ENCODE measurements at places on chromosomes 7 and 10.

DNA sequence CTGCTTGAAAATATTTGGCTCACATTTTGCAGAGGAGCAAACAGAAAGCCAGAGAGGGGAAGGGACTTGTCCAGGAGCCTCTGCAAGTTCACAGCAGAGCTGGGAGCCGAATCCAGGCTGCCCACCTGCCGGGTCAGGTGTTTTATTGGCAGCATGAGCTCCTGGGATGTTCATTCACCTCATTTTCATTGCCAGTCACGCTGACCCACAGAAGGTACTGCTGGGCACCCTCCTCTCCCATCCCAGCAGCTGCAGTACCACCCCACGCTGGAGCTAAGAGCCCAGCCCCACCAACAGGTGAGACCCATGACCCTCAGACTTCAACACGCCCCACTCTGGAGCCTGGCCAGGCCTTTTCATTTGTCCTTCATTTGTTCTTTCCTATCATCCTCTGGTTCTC is 102.7 kb downstream of the GRID1 start:
- no peak for DNase-seq

- DNase-seq, result no peak
Observed at GRCh38 chr10:104321725-104322415, 16.4 kb downstream of the ITPRIP start.

DNA sequence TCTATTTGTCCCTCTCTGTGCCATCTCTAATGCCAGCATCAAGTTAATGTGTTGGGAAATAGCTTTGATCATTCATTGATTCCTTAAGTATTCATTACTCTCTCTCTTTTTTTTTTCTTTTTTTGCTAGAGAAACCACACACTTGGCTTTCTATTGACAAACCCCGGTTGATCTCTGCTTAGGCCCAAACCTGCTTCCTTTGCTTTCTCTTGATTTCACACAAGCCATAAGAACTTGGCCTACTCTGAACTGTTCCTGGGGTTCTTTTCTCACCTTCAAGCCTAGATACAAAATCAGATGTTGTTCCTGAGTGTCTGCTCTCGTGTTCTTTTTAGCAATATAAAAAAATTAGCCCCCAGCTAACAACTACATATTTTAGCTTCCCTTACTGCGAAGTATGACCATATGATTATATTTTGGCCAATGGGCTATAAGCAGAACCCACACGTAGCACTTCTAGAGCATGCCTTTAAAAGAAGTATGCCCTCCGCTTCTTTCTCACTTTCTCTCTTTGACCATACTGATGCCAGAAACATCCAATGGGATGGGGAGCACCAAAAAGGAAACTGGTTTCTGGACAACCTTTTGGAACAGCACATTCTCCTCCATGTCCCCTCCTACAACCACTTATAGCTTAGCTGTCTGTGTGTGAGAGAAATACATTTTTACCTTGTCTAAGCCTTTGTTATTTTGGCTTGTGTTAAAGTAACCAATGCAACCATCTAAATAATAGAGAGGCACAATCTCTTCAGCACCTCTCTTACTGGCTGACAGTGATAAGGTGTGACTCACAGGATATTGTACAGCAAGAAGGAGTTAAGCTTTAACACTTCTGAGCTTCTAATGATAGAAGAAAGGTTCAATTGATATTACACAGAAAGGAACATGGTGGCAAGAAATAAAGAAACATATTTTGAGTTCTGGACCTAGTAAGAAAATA is 96.6 kb upstream of the LRRN3 start:
- no peak for DNase-seq

DNA sequence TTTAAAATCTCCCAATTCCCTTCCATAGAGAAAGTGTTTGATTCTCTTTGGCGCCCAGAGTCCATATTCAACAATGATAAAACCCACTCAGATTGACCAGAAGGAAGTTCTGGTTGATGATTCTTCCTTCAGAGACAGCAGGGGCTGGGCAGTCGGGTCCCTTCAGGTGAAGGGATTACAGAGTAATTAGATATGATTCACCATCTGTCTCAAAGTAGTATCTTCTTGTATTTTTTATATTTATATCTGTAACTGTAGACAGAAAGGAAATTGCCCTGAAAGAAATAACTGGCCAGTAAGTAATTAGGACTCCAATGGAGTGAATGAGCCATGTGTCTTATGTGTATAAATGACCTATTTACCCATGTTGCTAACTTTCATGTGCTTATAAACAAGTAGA is 156.0 kb downstream of the PLCE1 start:
- no peak for DNase-seq

DNA sequence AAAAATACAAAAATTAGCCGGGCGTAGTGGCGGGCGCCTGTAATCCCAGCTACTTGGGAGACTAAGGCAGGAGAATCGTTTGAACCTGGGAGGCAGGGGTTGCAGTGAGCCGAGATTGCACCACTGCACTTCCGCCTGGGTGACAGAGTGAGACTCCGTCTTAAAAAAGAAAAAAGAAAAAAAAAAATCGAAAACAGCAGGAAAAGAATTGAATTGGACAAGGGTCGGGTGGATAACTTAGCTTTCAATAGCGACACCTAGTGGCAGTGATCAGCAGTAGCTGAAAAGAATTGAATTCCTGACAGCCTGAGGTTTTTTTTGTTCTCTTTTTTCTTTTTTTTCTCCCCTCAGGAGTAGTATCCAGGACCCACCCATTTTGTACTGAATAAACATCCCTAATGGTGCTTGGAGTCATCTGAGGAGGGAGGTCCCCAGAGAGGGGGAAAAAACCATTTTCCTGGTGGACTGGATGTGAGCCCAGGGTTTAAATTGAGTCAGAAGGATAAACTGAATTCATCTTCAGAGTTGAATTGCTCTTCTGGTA is 55.1 kb downstream of the CYCS start:
- no peak for DNase-seq

DNA sequence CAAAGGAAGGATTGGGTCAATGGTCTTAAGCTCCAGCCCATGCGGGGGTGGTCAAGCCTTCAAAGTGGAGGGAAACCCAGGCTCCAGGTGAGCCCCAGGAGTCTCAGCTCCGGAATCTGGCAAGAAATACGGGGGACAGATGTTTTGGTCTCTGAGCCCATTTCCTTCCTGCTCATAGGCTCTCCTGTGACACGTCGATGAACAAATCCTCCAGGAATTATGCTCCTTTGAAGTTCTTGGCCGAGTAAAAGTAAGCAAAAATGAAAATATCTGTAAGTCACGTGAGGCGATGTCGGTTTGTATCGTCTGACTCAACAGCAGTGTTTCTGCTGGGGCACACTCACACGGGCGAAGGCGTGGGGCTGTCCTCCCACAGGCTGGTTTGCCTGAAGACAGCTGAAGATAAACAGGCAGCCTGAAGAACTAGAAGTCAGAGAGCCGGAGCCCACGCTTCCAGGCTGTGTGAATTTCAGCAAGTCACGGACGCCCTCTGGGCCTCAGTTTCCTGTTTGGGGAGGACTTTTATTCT is 52.6 kb upstream of the SMNDC1 start:
- peak; percentile 24 for DNase-seq

GRCh38 chr7:134605978-134606923 is 40.4 kb upstream of the BPGM start:
- DNase-seq, result peak; percentile 25

DNA sequence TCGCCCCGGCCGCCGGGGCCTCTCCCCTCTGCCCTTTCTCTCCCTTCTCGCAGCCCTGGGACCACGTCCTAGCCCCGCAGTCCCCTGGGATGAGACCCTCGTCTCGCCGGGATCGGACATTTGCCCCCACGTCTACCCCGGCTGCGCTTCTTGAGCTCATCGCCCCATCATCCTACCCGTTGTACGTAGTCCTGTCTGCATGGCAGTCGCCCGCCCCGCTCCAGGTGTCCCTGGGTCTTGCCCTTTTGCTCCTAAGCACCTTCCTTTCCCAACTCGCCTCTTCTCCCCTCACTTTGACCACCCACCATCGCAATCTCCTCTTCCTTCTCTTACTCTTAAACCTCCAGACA is 582 bp downstream of the TPST1 start:
- no peak for DNase-seq

- DNase-seq, result no peak
Observed at GRCh38 chr7:78594156-78594555, 795.6 kb downstream of the PHTF2 start.

GRCh38 chr7:32496052-32496813 is 944 bp downstream of the AVL9 start:
- no peak for DNase-seq

- no peak for DNase-seq
Observed at GRCh38 chr10:129556316-129556715, 89.3 kb downstream of the MGMT start.

- no peak for DNase-seq
Observed at GRCh38 chr7:148901178-148901577, 17.1 kb upstream of the EZH2 start.

GRCh38 chr7:101559586-101559985 is 69.5 kb downstream of the MYL10 start:
- no peak for DNase-seq

GRCh38 chr10:3528271-3528670 is 256.7 kb downstream of the KLF6 start:
- no peak for DNase-seq

DNA sequence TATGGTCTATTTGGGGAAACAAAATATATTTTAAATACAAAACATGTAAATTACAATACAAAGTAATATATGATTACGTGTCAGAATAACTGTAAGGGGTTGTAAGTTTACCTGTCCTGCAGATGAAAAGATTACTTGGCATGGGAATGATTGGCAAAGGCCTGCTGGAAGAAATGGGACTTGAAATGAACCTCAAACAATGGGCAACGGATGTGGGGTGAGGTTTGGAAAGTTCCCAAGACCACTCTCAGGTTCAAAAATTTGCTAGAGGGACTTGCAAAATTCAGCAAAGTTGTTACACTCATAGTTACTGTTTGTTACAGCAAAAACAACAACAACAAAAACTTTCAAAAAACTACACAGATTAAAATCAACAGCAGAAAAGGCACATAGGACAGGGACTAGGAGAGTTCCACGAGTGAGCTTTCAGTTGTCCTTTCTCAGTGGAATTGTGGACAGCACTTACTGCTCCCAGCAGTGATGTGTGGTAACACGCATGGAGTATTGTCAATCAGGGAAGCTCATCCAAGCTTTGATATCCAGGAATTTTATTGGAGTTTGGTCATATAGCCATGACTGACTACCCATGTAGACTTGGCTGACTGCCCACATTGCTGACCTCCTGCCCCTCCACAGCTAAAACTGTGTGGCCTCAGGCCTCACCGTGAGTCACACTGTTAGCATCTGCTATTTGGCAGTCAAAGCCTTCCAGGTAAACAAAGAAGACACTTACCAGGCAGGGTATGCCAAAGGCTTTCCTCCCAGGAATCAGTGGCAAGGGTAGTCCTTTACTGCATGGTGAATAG is 43.8 kb downstream of the EXOC6 start:
- DNase-seq, result no peak

GRCh38 chr10:76711222-76711997 is 926.2 kb downstream of the KCNMA1 start:
- DNase-seq, result no peak

DNA sequence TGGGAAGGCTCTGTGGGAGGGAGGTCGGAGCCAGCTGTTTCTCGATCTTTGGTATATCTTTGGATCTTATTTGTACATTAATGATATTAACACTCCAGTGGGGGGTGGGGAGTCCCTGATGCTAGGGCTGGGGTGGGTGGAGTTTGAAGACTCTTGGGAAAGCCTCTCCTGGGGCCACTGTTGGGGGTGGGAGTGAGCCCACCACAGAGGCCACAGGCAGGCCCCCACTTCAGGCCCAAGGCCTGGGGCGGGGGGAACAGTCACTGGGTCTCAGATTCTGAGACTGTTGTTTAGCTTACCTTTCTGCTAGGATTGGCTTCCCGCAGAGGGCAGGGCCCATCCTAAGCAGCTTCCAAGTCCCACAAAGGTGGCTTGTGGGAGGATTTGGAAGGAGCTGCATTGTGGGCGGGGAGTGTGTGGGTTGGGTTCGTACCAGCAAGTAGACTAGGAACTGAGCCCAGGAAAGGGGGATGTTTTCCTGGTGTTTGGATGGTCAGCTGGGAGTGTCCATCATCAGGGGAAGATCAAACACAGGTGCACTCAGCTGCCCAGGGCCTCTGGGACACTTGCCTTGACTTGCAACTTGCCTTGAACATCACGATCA is 11.9 kb downstream of the YKT6 start:
- no peak for DNase-seq

GRCh38 chr7:26633557-26633956 is 230.8 kb downstream of the SKAP2 start:
- DNase-seq, result no peak

GRCh38 chr10:31242902-31243301 is 76.1 kb upstream of the ZEB1 start:
- DNase-seq, result peak; percentile 28

- peak; percentile 48 for DNase-seq
Observed at GRCh38 chr10:3805791-3806461, 20.9 kb upstream of the KLF6 start.

DNA sequence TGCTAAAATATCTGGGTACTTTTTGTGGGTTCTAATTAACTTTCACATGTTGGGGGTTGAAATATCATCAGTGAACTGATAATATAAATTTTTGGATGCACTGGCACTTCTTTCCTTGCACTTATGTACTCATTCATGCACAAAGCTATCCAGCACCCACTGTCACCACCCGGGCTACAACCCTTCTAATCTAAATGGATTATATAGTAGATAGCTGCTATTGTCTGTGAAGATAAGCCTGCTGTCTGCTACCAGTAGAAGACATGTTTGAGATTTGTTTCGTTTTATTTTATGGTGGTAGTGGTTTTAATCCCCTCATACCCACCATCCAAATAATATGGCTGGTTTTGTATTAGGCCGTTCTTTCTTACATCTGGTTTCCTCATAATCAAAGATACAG is 353.5 kb upstream of the LRGUK start:
- no peak for DNase-seq

DNA sequence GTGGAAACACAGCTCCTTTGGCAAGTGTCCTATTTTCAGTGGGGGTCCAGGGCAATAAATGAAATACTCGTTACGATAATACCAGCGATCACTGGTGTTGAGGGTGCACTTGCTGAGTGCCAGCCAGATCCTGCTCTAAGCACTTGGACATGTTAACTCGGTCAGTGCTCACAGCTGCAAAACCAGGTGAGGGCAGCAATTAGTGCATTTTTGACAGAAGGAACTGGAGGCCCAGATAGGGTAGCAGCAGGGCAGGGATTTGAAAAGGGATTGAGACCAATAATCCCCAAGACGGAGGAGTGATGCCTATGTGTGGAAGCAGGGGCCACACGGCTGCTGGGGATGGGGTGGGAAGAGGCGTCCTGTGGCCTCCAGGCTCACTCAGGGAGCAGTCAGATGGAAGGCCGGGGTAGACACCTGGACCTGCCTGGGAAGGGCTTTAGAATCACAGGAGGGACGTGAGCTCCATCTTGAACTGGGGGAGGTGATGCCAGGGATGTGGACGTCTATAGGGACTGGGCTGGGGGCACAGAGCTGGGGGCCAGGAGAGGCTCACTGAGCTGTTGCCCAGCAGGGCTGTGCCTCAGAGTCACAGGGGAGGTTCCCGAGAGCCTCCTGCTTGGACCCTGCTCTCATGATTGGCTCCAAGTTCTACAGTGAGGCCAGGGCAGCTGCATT is 14.3 kb downstream of the PTPRE start:
- no peak for DNase-seq

- no peak for DNase-seq
Observed at GRCh38 chr10:21257919-21258318, 267.6 kb downstream of the SKIDA1 start.

GRCh38 chr7:55133630-55134358 is 115.0 kb downstream of the EGFR start:
- DNase-seq, result no peak
